Effector CD4-positive, alpha-beta T cell (primary cell): ENCODE measurements at places on chromosomes 16 and 17.

- DNase-seq, result no peak
Measured at GRCh38 chr16:66121466-66121865, 245.0 kb upstream of the CDH5 start.

DNA sequence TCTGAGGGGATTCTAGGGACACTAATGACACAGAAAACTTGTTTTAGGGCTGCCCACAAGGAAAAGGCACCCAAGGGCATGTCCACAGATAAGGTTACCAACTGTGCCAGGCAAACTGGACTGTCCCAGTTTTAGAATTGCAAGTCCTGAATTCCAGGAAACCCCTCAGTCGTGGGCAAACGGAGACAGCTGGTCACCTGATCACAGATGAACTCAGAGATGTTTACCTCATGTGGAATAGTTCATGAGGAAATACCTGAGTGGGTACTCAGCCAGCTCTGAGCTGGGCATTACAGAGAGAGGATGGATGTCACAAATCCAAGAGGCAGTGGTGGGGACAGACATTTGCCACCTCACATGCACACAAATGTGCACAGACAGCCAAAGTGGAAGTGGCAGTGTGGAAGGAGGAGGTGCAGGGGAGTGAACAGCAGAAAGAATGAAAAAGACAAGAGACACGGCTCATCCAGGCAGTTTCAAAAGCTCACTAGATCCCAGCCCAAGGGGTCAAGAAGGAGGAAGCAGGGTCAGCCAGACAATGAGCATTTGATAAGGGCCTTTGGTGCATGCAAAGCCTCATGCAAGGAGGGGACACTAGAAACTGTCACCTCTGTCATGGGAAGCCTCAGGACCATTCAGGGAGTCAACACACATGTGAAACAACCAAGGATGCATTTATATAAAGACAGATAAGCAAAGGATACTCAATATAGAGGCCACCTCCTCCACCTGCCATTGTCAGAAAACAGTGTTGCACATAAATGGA, 24.8 kb downstream of the TTLL6 start:
- no peak for DNase-seq

DNA sequence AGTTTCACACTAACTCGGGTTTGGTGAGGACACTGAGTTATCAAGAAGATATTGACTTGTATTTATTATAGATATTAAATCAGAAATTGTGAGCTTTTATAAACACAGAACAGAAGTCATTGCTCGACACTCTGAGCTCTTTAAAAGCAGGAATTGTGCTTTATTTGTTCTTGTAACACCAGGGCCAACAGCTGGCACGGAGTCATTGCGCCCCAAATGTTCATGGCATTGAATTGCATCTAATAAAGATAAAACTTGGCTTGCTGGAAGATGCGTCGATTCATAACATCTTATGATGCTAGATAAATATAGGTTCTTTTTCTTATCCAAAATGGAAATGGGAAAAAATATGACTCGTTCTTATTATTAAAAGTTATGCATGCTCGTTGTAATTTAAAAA, 11.8 kb upstream of the MLYCD start:
- DNase-seq, result no peak

DNA sequence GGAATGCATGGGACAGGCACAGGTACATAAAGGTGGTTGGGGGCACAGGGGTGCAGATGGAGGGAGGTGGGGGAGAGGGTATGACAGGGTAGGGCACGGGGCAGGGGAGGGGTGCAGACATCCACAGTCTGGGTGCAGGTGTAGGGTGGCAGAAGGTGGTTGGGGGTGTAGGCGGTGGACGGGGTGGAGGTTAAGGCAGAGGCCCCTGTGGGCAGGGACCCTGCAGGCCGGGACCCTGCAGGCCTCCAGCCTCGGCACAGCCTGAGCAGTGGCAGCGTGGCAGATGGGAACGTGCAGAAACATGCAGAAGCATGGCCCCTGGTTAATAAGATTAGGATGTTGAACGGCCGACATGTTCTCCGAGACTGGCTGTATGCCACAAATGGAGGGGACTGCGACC, 115.2 kb downstream of the RBFOX3 start:
- DNase-seq, result no peak

DNA sequence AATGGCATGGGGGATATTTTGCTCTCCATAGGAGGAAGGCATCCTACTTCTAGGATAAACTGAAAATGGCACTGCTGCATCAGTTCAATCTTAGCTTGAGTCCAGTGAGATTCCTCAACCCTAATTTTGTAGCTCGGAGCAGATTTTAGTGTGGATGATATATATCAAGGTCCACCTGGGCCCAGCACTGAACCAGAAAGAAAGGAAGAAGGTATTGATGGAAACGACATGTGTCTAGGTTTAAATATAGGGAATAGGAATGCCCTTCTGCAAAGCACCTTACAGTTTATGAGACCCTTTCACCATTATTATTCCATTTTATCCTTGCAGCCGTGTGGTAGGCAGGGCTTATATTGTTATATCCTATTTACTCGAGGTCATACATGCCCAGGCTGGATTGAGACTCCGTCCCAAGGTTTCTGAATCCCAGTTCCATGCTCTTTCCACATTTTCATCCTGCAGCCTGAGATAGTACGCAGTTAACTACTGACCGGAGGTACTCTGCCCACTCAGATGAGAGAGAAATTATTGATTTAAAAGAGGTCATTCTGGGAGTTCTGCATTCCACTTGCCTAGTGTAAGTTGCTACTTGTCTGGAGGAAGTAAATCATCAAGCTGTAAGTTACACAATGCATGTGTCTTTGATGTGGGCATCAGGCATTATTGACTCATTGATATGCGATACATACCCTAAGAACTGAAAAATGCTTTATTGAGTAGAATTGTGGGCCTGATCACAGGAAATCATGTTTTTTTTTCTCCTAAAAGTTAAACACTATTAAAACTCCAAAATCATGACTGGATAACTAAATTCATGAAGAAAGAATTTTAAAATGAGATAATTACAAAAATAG, 10.1 kb downstream of the KRT39 start:
- no peak for DNase-seq

DNA sequence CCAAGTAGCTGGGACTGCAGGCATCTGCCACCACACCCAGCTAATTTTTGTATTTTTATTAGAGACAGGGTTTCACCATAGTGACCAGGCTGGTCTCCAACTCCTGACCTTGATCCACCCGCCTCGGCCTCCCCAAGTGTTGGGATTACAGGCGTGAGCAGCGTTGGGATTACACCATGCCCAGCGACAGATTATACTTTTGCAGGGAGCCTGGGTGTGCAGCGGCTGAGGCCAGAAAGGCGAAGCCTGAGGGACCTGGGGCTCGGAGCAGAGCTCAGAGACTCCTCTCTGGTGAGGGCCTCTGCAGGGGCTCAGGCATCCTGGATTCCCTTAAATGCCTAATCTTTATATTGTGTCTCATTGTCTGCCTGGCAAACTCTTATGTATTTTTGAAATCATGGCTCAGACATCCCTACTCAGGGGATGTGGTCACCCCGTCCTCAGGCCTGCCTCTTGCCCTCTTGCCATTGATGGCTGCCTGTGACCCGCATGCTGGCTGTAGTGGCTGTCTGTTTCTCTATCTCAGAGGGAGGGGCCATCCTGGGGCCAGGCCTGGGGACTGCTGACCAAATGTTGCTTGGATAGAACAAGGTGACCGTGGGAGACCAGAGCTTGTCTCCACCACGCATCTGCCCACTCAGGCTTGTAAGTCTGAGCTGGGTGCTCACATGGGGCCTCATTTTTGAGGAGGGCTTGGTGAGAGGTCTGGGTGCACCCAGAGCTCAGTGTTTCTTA, 42.6 kb downstream of the B9D1 start:
- DNase-seq, result no peak

DNA sequence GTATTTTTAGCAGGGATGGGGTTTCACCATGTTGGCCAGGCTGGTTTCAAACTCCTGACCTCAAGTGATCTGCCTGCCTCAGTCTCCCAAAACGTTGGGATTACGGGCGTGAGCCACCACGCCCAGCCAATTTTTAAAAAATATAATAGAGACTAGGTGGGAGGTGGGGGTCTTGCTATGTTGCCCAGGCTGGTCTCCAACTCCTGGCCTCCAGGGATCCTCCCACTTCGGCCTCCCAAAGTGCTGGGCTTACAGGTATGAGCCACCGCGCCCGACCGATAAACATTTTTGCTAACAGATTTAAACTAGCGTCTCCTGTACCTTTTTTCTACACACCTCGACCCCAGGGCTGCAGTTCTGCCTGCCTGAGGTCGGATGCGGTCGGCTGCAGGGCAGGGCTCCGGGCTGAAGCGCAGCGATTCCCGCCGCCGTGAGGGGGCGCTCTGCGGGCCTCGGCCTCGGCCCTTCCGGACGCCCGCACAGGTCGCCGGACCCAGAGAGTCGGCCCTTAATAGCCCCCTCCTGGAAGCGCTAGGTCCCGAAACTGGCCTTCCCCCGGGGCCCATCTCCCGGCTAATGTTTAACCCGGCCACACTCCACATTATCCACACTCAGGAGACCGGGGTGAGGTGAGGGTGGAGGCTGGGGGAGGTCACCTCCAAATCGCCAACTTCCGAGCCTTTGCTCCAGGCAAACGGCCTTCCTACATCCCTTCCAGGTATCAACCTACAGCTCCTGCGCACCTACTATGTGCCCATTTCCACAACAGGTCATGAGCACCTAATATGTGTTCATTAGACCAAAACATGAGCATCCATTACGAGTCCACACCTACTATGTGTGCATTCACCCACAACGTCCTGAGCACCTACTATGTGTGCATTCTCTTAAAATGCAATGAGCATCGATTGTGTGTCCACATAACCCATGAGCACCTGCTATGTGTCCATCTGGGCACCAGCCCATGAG, 2.0 kb upstream of the GLIS2 start:
- DNase-seq, result no peak

DNA sequence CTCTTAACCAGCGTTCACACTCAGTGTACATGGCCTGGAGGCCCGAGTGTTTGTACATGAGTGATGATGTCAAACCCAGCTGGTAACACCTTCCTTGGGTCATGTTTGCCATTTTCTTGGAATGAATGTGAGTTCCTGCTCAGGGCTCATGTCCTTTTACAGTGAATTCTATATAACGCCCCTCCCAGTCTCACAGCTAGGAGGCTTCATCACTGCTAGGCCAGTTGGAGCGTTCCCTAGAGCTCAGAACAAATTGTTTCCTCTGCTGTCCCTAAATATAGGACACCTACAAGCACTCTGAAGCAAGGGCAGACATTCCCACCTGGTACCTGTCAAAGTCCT, 5.5 kb downstream of the TIMM22 start:
- no peak for DNase-seq

DNA sequence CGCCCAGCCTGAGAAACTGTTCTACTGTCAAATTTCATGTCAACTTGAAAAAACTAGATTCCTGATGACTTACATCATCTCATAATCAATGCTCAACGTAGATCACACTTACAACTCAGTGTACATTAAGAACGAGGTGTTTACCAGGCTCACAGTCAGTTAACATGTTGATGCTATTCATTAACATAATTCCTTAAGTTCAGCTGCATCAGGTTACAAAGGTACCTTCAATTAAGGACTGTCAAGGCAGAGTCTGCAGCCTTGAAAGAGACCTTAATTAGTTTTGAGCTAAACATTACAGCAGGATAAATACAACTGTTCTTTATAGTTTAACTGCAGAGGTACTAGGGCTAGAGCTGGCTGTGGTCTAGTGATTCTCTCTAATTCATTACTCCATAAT, 1.9 kb downstream of the GNA13 start:
- DNase-seq, result no peak

DNA sequence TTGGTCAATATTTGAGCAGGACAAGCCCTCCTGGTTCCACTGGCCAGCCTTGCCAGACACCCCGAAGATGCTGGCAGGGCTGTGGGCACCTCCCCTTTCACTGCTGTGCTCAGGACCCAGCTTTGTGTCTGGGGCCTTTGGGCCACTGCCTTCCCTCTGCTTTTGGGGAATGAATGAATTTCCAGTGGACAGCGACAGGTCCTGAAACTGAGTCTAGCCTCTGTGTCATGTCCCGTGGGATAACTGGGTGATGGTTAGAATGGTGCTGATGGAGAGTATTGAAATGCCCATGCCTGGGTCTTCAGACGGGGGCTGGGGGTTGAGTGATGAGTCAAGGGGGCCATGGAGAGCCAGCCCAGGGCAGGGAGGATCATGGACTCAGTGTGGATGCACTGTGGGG, 135.8 kb downstream of the FOXL1 start:
- DNase-seq, result no peak

DNA sequence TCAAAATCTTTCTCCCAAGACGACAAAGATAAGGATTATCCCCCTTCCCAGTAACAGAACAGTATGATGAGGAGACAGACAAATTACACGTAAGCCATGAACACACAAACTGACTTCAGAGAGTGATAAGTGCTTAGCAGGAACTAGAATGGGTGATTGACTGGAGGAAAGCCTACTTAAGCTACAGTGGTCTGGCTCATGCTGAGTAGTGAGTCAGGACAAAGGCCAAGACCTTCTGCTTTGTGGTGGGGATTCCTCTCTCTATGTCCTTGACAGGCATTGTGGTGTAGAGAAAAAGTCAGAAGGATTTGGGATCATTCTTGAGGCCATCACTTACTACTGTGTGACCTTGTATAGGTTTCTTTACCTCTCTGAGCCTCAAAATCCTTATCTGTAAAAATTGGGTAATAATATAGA, 381.9 kb upstream of the CCL2 start:
- no peak for DNase-seq

DNA sequence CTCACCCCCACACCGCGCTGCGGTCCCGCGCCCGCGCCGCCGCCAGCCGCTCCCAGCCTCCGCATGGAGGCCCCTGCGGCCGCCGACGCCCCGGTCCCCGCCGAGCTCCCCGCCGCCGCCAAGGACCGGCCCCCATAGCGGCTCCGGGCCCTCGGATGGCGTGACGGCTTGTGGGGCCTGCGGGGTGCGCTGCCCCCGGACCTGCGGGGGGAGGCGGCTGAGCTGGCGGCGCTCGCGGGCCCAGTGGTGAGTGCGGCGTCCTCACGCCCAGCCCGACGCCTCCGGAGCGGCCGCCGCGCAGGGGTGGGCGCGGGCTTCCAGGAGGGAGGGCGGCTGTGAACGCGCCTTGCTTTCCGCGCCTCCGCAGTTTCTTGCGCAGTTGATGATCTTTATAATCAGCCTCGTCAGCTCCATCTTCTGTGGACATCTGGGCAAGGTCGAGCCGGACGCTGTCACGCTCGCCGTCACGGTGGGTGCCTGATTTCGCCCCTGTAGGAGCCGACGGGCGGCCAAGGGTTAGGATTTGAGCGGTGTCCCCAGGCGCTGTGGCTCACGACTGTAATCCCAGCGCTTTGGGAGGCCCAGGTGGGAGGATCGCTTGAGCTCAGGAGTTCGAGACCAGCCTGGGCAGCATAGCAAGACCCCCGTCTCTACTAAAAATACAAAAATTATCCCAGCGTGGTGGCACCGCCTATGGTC, 46.4 kb downstream of the SLC47A1 start:
- no peak for DNase-seq

- DNase-seq, result no peak
Measured at GRCh38 chr17:44865931-44866330, 18.2 kb downstream of the HIGD1B start.

GRCh38 chr17:29129731-29130130, 50.5 kb downstream of the MYO18A start:
- no peak for DNase-seq
